ENCODE measurements at places on chromosomes 16 and 17. TPM values are rescaled to one million over a fixed set of nuclear protein-coding genes. Genes with fewer than 3 reads are reported as not detected.

GRCh38 chr16:69404275-69404805 lies 18.5 kb upstream of the TERF2 start:
- DNase-seq, result no peak

GRCh38 chr17:79991140-79991923 lies 44.3 kb downstream of the TBC1D16 start:
- peak; percentile 93 for DNase-seq

- no peak for DNase-seq
Observed at GRCh38 chr17:61464843-61465180, 12.6 kb downstream of the TBX4 start.

DNA sequence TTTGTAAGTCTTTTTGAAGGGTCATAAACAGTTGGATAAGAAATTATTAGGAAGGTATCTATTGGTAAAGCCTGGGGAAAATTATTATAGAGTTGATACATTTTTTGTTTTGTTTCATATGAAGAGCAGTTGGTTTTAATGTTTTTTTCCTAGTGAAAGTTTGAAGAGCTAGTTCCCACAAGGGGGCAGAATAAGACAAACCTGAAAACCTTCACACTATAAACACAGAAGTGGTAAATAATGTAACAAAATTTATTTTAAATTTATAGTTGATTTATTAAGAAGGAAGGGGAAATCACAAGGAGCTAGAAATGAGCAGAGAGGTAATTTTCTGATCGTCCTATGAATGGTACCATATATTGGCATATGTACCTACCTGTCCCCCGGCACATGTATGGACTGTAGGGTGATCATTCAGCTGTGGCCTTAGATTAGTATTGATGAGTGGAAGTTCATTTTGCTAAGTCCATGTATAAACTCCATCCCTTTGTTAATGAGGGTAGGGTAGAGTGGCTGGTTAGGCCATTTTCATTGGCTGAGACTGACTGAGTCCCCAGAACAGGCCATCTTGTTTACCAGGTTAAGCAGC lies 116.3 kb downstream of the TANC2 start:
- DNase-seq, result no peak

HSPB9 gene
- not detected for total RNA-seq

KRTAP16-1 gene
- total RNA-seq, result not detected

GDPD1 gene
- total RNA-seq, result 3.3 TPM

SMIM36 gene
- total RNA-seq, result not detected

MT1X gene
- 63.8 TPM for total RNA-seq
